ENCODE measurements at places on chromosomes 3 and 15. TPM values are rescaled to one million over a fixed set of nuclear protein-coding genes. Genes with fewer than 3 reads are reported as not detected.

The TRIM71 gene
- 0.81 TPM for total RNA-seq

The GNAT1 gene
- total RNA-seq = not detected

The PLEKHO2 gene
- 45.8 TPM for total RNA-seq

The C3orf20 gene
- under 0.01 TPM for total RNA-seq

The MOBP gene
- under 0.01 TPM for total RNA-seq

The SPRED1 gene
- total RNA-seq = 2.4 TPM

The CCR3 gene
- 0.27 TPM for total RNA-seq

The GASK1A gene
- total RNA-seq = 1.6 TPM

The PATL2 gene
- 5.7 TPM for total RNA-seq

The PLIN1 gene
- total RNA-seq = under 0.01 TPM

The SYNM gene
- under 0.01 TPM for total RNA-seq

The LRTM1 gene
- total RNA-seq = not detected

The CYP8B1 gene
- not detected for total RNA-seq

The HES1 gene
- 4.0 TPM for total RNA-seq

The CADM2 gene
- total RNA-seq = 5.1 TPM

The SCAANT1 gene
- not detected for total RNA-seq

The FGD5 gene
- 21.8 TPM for total RNA-seq

The LRRC2 gene
- total RNA-seq = under 0.01 TPM

GRCh38 chr3:28598165-28598564 lies 249.5 kb upstream of the AZI2 start:
- DNase-seq = no peak

- DNase-seq = no peak
Measured at GRCh38 chr15:78223396-78224022, 10.9 kb downstream of the ACSBG1 start.

- peak; percentile 59 for DNase-seq
Measured at GRCh38 chr3:45205126-45205525, 21.0 kb downstream of the TMEM158 start.

GRCh38 chr3:45562027-45562426 lies 32.5 kb upstream of the LIMD1 start:
- no peak for DNase-seq

- DNase-seq = no peak
Measured at GRCh38 chr15:61879219-61879618, 181.0 kb downstream of the VPS13C start.

GRCh38 chr15:94542391-94542790 lies 311.0 kb downstream of the MCTP2 start:
- DNase-seq = no peak

DNA sequence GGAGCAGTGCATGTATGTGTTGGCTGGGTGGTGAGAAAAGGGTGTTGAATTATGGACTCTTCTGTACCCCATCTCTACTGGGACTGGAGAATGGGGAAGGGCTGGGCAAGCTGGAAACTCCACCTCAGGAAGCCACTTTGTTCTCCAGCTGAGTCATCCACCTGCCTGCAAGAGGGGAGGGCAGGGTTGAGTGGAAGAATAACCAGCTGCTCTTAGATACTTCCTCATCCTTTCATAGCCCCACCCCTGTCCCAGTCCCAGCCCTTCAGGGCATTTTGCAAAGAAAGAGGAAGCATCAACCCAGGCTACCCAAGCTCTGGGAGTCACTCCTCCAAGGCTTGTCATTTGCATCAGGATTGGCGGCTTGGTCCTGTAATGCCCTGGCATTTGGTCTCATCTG lies 33.1 kb downstream of the RAB11A start:
- peak; percentile 86 for DNase-seq

- no peak for DNase-seq
Measured at GRCh38 chr3:170301405-170301804, 56.1 kb upstream of the SKIL start.

GRCh38 chr15:64542091-64542490 lies 81.7 kb downstream of the ZNF609 start:
- DNase-seq = no peak

GRCh38 chr3:17116007-17116600 lies 231.3 kb downstream of the PLCL2 start:
- DNase-seq = no peak

- DNase-seq = no peak
Measured at GRCh38 chr3:107999215-107999775, 91.5 kb downstream of the CD47 start.

DNA sequence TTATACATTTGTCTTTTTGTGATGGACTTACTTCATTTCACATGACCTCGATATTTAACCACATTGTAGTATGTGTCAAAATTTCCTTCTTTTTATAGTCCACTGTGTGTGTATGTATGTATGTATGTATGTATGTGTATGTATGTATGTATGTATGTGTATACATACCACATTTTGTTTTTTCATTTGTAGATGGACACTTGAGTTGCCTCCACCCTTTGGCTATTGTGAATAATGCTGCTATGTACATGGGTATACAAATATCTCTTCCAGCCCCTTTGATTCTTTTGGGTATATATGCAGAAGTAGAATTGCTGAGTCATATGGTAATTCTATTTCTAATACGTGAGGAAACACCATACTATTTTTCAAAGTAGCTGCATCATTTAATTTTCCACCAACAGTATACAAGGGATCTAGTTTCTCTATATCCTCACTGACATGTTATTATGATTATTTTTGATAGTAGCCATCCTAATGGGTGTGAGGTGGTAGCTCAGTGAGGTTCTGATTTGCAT lies 228.2 kb downstream of the OPA1 start:
- peak; percentile 55 for DNase-seq

DNA sequence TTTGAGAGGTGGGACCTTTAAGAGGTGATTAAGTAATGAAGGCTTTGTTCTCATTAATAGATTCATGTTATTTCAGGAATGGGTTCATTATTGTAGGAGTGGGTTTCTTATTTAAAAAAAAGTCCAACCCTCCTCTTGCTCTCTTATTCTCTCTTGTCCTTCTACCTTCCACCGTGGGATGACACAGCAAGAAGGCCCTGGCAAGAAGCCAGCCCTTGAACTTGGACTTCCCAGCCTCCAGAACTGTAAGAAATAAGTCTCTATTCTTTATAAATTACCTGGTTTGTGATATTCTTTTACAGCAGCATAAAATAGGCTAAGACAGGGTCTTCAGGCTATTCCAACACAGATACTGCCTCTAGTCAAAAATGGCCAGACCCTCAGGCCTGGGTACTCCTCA lies 62.2 kb downstream of the MYLK start:
- no peak for DNase-seq

DNA sequence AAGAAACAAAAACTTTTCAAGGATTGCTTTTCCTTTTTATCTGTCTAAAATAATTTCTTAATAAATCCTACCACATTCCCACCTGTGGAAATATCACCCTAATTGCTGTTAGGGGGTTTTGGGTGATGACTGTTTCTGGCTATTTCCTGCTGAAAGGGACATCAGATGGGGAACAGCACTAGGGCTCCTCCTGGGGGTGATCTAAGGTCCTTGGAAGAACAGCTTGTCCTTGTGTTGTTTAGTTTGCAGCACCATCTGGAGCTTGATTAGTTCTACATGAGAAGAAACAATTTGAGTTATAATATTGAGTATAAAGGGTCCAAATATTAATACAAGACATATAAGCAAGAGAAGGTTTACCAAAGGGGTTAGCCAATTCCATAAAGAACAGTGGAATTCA lies 18.7 kb downstream of the OR5H15 start:
- no peak for DNase-seq

GRCh38 chr3:9137676-9138075 lies 111.8 kb downstream of the SRGAP3 start:
- no peak for DNase-seq

GRCh38 chr3:36512555-36512954 lies 132.3 kb downstream of the STAC start:
- DNase-seq = no peak

- DNase-seq = no peak
Measured at GRCh38 chr15:81795899-81796298, 249.9 kb downstream of the MEX3B start.

- DNase-seq = no peak
Measured at GRCh38 chr3:129638481-129638880, 32.0 kb upstream of the PLXND1 start.

DNA sequence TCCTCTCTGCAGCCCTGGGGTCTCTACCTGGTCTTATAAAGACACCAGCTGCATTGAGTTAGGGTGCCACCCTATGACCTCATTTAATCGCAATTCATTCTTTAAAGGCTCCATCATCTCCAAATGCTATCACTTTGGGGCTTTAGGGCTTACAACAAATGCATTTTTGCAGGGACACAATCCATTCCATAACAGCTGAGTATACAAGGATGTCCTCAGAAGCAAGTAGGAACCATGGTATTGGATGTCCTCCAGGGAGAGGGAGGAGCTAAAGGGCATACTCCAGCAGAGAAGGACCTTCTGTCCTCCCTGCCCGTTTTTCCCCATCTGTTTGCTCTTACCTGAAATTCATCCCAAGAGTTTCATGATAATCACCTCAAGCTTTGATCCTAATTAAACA lies 30.3 kb downstream of the UMPS start:
- DNase-seq = no peak

DNA sequence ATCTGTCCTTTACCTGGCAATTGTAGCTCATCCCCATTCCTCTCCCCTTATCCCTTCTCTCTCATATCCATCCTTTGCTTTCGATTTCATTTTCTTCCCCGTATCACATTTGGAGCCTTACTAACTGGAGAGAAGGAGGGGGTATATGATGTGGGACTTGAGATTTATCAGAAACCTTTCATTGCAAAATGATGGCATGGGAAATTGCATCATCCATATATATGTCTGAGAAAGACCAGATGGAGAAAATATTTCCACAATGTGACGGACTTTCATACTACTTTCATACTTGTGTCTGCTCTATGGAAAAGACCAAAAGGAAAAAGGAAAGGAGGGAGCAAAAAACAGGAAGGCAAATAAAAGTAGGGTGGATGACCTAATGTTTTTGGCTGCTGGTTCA lies 675.2 kb downstream of the AGBL1 start:
- no peak for DNase-seq

- DNase-seq = no peak
Measured at GRCh38 chr3:129597087-129597999, 9.1 kb downstream of the PLXND1 start.

- no peak for DNase-seq
Measured at GRCh38 chr3:63067999-63068645, 192.9 kb upstream of the CADPS start.

- no peak for DNase-seq
Measured at GRCh38 chr3:195129644-195130492, 141.1 kb downstream of the XXYLT1 start.

- peak; percentile 76 for DNase-seq
Measured at GRCh38 chr3:69085833-69086722, 1.3 kb downstream of the ARL6IP5 start.

GRCh38 chr3:83438188-83438587 lies 1520.6 kb upstream of the CADM2 start:
- no peak for DNase-seq

- DNase-seq = no peak
Measured at GRCh38 chr15:39728845-39729244, 53.8 kb downstream of the FSIP1 start.

DNA sequence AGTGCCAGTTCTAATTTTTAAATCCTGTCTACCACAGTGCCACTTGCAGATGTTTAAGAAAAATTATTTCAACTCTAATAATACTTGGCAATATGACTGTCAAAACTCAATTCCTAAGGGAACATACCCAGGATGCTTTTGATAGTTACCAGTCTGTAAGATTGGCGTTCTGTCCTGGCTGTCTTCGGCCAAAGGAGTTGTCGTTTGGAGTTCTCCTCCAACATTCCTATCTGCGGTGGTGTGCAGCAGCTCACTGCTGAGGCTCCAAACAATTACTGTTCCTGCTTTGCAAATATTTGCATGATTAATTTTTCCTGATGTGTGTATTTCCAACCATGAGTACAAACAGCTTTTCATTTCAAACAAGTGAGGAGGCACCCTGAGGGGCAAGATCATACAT lies 330.8 kb upstream of the DPH6 start:
- DNase-seq = no peak

- DNase-seq = no peak
Measured at GRCh38 chr3:156539802-156540201, 15.1 kb downstream of the SSR3 start.

GRCh38 chr15:62887113-62887570 lies 155.4 kb upstream of the TPM1 start:
- no peak for DNase-seq

DNA sequence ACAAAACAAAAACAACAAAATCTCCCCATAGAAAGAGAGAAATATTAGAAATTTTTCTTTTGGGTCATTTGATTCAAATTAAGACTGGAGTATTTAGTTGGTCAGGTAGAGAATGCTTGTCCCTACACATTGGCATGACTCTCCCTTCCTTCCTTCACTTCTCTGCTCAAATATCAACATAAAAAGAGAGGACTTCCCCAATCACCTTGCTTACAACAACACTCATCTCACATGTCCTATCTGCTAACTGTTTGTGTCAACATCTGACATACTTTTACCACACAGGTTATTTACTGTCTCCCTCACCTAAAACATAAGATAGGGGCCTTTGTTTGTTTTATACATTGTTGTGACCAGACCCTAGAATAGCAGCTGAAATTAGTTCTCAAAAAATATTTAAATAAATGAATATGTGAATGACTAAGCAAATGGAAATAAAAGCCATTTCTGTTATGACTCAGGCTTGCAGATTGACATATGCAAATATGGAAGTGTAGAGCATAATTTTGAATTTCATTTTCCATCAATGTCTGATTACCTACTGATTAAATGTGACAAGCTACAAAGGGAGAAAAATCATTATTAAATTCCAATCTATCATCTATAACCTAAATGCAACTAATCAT lies 304.8 kb downstream of the CTNNB1 start:
- no peak for DNase-seq

DNA sequence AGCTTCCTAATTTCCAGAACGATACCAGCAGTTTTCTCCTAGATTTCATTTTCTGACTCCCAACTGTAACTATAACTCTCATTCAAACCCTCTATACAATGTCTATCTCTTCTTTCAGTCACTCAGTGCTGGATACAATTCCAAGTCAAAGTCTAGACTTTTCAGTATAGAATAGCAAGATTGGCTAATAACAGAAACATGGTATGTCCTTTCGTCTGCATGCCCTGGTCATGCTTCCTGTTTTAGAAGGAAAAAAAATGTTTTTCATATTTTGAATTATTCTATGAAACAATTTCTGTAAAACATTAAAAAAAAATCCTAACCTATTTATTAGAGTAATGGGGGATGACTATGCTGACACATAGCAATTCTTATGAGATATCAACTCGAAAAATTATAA lies 180.0 kb downstream of the KCNAB1 start:
- DNase-seq = no peak

DNA sequence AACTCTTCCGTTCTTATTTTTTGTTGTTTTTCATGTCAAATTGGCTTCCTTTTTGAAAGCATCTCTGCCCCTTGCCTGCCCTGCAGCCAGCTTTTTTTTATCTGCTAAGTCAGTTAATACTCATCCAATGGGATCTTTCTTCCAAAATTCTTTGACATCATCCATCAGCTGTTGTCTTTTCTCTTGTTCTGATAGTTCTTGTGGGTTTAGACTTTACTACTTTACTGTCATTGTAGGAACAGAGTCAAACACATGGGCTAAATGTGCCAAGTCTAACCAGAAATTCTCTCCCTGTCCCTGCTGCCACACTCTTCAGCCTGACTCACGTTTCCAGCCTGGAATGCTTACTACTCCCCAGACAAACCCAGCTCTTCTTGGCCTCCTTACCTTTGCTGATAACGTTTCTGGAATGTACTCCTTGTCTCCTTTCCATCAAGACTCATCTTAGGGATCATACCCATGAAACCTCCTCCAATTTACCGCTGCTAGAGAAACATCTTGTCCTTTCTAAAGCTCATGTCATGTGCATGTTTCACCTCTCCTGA lies 10.7 kb upstream of the VPS8 start:
- DNase-seq = no peak

GRCh38 chr3:83122774-83123350 lies 1361.4 kb upstream of the GBE1 start:
- DNase-seq = no peak
